CD4-positive, alpha-beta T cell treated with Interleukin-4 for 1 hour (primary cell): ENCODE measurements at places on chromosomes 1 and 21.

- DNase-seq = peak; percentile 38
Observed at GRCh38 chr1:74771913-74772515, 39.1 kb downstream of the TYW3 start.

- DNase-seq = no peak
Observed at GRCh38 chr1:198298640-198299039, 141.8 kb downstream of the NEK7 start.

DNA sequence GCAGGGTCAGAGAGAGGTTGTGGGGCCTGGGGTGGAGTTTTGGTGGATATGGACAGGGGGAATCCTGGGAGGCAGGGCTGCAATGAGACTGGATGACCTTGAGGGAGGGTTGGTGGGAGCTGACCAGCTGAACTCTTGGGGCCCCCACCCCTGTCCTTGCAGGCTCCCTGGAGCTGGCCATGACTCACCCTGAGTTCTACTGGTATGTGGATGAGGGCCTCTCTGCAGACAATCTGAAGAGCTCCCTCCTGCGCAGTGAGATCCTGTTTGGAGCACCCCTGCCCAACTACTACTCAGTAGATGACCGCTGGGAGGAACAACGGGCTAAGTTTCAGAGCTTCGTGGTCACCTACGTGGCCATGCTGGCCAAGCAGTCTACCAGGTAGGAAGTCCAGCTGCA, 23.6 kb downstream of the DISP3 start:
- no peak for DNase-seq

DNA sequence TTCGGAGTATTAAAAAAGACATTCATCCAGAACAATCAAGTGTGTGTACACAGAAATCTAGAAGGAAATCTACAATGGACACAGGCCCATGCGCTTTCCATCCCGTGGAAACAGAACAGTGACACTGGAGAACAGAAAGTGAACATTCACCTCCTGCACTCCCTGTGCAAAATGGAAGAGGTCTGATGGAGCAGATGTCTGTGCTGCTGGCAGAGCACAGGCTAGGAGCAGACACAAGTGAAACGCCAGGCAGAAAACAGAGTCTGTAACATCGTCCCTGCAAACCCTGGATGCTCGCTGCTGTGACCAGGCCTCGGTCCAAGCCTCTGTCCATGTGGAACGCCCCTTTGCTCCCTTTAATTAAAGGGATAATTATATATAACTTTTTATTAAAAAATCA, 36.1 kb downstream of the SLC45A1 start:
- no peak for DNase-seq

DNA sequence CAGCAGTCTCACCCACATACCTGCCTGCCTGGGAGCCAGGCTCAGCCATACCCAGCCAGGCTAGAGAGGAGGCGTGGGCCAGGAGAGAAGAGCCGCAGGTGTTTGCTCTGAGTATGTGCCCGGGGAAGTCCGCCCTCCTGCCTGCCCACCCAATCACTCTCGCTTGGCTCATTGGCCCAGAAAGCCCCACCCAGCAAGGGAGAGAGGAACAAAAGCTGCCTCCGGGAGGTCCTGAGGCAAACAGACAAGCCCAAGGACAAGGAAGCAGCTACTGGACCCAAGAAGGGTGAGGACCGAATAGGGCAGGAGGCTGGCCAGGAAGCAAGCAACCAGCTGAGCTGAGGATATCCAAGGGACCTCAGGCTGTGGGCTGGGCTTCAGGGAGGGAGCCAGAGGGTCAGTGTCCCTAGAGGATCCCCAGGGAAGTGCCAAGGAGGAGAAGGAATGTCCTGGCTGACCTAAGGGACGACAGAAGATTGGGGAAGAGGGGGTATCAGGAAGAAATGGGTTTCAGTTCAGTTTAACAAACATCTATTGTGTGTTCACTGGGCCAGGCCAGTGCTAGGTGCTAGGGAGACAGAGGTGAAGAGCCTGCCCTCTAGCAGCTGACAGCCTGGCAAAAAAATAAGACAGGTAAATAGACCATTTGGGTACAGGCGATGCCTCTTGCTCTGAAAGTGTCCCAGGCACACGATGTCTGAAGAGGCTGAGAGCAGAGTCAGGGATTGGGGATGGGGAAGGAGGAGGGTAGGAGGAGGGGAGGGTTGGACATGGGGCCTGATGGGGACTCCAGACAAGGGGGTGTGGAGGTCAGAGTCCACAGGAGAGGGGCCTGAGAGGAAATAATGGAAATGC, at the start of gene GJB4:
TSS of gene GJB4 (plus strand) at position 238 of the 855 bp plus-strand sequence. CDS start 1,515 bp downstream, outside the sequence.
- DNase-seq = no peak

- peak; percentile 72 for DNase-seq
Observed at GRCh38 chr1:84772428-84772943, 82.2 kb upstream of the SSX2IP start.

DNA sequence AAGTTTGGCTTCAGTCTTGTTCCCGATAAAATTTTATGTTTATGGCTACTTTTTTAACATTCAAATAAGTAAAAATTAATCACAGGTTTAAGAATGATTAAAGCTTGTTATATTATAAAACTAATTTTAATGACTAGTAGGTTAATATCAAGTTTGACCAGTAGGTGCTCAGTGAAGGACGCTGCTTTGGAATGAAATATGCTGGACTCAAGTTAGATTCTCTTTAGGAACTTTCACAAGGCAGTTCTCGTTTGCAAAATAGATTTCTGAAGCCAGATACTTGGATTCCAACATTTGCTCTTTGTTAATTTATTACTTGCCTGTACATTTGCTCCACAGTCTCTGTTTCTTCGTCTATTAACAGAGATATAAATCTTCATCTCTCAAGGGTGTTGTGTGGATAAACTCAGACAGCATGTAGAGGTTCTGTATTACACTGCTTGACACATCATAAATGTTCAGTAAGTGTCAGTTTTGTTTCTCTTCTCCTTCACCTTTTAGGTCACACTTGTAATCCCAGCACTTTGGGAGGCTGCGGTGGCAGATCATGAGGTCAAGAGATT, 432.8 kb upstream of the CHRM3 start:
- DNase-seq = no peak

DNA sequence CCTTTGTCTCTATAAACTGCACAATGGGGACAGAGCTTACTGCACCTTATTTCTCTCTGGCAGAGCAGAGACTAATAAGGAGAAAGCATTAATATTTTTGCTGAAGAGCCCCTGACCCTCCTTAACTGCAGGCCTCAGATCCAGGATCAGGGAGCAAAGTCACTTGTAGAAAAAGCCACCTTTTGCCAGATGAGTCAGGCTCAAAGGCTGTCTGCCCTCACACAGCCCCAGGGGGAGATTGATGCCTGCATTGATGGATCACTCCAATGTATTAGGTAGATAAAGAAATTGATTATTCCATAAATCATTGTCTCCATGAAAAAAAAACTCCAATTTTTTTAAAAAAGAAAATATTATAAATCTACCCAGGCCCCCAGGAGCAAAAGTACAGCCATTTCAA, 15.8 kb downstream of the GRIK3 start:
- DNase-seq = no peak

DNA sequence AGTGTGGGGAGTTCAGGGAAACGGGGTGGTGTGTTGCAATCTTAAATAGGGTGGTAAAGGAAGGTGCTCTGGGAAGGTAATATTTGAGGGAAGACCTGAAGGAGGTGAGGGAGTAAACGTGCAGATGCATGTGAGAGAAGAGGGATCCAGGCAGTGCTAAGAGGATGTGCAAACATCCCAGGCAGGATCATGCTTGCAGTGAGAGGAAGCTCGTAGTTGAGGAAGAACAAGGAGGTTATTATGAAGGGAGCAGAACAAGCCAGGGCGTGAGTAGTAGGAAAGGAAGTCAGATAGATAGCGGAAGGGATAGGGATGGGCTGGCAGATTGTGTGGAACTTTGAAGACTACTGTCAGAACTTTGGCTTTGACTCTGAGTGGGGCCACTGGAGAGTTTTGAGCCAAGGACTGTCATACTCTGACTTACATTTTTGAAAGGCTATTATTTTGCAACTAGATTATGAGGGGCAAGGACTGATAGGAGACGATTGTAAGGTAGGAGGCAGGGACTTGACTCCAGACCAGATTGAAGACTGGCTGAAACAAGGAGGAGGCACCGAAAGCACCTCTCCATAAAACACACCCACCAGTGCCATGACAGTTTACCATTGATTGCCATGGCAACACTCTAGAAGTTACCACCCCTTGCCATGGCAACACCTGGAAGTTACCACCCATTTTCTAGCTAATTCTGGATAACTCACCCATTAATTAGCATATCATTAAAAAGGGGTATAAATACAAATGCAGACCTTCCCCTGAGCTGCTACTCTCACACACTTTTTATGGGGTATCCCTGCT, 67.0 kb downstream of the XCL2 start:
- no peak for DNase-seq

DNA sequence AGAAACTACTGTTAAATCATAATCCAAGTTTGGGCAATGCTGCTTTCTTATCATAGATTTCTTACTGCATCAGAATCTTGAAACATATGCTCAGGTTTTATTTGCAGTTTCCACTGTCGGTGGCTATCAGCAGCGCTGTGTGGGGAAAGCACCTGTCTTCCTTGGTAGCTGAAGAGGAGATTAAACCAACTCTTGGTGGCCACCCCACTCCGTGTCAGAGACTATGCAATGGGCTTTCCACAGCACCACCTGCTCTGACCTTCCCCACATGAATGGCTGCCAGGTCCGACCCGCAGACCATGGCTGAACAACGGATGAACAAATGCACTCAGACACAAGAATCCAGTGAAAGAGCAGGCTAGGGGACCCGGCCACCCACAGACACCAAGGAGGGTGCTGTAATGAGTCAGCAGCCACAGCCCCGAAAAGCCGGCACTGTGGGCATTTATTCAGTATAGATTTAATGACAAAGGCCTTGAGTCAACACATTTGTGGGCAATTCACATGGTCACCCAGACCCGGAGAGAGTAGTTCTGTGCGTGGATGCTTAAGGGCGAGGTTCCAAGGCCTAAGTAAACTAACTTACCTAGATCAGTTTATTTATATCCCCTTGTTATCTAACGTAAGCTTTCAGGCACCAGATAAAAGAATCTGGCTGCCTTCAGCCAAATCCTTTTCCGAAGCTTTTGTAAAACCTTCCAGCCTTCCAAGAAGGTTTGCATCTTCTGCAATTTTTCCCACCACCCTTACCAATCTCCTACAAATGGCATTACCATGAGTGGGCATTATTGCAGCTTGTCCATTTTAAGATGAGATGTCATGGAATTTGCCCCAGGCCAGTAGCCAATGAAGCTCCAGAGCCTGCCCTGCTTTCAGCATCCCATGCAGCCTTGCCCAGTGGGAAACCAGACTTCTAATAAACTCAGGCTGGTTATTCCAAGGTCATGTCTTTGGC, 82.7 kb downstream of the HLCS start:
- DNase-seq = no peak

DNA sequence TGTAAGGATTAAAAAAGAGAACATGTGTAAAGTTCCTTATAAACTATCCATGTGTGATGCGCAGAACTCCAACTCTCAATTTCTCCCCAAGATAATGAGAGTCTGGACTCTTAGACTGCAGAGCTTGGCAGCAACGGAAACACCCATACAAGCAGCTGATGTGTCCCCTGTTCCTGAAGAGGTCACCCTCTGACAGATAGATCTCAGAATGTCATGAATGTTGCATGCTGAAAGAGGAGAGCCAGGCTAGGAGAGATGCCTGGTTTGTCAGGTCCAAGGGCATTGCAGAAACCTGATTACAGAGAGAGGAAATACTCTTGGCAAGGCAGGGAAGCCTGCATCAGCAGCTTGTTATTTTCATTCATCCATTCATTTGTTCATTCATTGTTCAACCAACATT, 24.2 kb downstream of the MTARC1 start:
- no peak for DNase-seq

GRCh38 chr1:52601991-52602855, at the start of gene GPX7:
GPX7 (plus strand) TSS chr1:52602371; CDS start chr1:52602410, 39 bp downstream.
- DNase-seq = peak; percentile 62

DNA sequence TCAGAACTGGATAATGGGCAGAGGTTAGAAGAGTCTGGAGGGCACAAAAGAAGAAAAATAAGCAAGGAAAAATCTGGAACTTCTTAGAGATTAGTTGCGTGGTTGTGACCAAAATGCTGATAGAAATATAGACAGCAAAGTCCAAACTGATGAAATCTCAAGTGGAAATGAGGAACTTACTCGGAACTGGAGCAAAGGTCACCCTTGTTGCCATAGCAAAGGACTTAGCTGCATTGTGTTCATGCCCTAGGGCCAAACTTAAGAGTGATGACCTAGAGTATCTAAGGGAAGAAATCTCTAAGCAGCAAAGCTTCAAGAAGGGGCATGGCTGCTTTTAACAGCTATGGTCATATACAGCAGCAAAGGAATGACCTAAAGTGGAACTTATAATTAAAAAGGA, 180.0 kb downstream of the TTLL7 start:
- peak; percentile 19 for DNase-seq
